ENCODE measurements at places on chromosomes 2 and 18. TPM values are rescaled to one million over a fixed set of nuclear protein-coding genes. Genes with fewer than 3 reads are reported as not detected.

The PRADC1 gene
- 22.7 TPM for total RNA-seq

- DNase-seq = no peak
These were observed 87.4 kb upstream of the ITGB6 start for GRCh38 chr2:160287476-160287875.

DNA sequence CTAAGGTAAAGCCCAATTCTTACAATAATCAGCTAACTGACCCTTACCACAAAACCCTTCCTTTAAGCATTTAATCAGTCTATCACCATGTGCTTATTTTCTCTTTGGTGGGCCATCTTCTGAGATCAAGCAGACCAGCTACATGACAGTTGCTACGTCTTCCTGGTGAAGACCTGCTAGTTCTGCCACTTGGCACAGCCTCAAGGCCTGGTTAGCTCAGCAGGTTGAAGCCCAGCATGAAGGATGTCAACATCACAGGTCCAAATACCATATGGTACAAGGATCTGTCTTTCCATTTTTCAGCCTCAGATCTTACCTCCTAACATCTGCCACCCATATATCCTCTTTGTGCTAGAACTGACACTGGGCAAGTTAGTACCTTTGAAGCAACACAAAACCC is 636.9 kb downstream of the LRP1B start:
- DNase-seq = no peak

The SLC9A4 gene
- 120 TPM for total RNA-seq

DNA sequence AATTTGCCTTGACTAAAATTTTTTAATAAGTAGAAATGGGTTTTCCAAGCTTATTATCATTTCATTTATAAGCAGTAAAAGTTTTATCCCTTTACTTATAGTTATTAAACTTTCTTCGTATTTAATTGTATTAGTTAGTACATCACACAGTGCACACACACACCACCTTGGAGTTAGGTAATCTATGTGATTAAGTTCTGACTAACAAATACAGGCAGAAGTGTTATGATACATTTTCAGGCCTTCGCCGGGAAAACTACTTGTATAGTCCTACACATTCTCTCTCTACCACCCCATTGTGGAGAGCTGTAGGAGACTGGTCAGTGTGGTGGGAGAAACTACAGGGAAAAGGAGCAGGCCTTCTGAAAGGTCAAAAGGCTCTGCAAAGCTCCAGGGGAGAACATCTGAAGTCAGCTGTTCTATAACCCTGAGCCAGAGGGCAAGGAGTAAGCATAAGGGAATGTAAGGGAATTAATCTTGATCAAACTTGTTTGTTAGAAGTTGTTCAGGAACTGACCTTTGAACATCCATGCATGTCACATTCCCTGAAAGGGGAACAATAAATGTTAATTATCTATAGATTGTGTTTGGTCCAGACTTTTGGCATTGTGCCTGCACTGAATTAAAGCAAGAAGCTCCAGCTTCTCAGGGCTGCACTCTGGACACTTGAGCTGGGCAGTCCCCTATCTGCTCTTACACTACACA is 231.7 kb downstream of the FSIP2 start:
- no peak for DNase-seq

GRCh38 chr2:191899410-191899809 is 52.5 kb upstream of the CAVIN2 start:
- DNase-seq = peak; percentile 25

- DNase-seq = no peak
These were observed 261.9 kb upstream of the ETAA1 start for GRCh38 chr2:67135208-67135607.

- DNase-seq = no peak
These were observed 9.4 kb downstream of the PELI1 start for GRCh38 chr2:64134813-64135212.

GRCh38 chr18:13548966-13549879 is 177.1 kb downstream of the FAM210A start:
- no peak for DNase-seq

The EFR3B gene
- total RNA-seq = 2.3 TPM

DNA sequence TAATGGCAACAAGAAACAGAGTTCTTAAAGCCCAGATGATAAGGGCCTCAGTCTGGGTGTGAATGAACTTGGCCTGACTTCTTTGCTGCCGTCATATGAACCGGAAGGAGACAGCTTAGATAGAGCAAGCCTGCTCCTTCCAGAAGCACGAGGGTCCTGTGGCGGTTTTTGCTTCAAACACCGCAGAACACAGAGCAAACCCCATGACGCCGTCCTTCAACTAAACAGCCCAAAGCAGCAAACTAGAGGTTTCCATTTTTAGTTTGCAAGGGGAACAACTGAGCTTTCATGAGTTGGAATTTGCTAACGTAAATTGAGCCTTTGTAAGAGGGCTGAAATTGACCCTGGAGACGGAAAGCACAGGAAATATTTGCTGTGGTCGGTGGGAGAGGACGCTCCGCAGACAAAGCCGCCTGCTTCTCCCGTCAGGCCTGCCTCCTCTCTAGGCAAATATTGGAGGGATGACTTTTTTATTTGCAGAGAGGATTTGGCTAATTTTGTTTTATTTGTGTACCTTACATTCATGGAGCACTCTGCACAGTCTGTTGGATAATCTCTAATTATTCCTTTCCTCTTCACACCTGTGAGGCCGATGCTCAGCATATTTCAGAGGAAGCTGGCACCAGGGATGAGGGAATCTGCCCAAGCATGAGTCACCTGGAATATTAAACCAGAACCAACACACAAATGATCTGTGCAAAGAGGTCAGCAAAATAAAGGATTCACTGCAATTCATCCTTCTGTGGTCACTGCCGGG is 134.0 kb upstream of the NCK2 start:
- no peak for DNase-seq

DNA sequence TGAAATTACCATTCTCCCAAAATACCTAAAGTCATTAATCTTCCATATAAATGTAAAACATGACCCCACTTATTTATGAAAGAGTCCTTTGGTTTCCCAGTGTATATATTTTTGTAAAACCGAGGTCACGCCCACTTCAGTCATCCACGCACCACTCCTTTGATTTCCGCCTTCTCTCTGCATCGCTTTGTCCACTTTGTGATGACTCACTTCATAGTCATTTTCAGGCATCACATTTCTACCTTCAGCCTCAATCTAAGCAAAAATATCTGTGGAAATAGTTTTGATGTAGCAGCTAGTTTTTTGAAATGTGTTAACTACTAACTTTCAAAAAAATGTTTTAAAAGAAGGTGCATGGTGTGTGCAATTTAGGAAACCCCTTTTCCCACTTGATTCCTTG is 793.5 kb upstream of the SOX11 start:
- DNase-seq = no peak

The PLCD4 gene
- 6.4 TPM for total RNA-seq

DNA sequence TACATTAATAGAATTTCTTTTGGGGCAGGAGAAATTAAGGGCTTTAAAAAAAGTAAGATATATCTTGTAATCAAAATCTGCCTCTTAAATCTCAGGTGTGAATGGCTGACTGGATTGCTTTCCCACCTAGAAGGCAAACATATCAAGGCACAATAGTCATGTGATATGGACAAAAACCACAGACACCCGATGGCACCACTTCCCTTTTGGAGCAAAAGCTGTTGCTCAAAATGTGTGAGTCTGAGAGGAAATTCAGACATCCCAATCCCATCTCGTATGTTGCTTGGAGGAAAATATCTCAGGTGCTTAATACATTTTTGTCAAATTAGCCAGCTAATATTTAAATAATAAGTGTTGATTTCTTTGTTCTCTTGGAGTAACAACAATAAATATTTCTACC is 120.7 kb downstream of the KCNF1 start:
- no peak for DNase-seq

- DNase-seq = no peak
These were observed 82.3 kb downstream of the LOXHD1 start for GRCh38 chr18:46574743-46575115.

DNA sequence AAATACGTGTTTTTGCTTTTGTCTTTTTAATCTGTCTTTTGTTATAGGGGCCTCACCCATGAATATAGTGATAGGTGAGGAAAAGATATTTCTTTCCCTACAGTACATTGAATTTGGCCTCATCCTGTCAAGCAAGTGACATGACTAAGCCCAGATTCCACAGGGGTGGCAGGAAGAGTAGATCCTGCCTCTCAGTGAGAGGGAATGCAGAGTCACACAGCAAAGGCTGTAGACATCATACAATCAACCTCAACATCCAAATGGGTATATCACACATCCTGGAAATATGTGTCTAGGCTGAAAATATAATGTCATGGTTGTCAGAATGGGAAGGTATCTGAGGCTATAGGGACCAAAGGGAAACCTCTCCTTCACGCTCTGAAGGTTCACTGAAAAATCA is 269.6 kb downstream of the CDH20 start:
- no peak for DNase-seq

- DNase-seq = no peak
These were observed 179.5 kb downstream of the EIPR1 start for GRCh38 chr2:3198119-3198518.

GRCh38 chr18:452816-453215 is 47.7 kb downstream of the COLEC12 start:
- DNase-seq = no peak

The HTR2B gene
- total RNA-seq = 32.1 TPM

- DNase-seq = no peak
These were observed 77.0 kb upstream of the CERS6 start for GRCh38 chr2:168378960-168379669.

GRCh38 chr18:36582988-36583745 is 245.6 kb downstream of the TPGS2 start:
- DNase-seq = no peak

The PHLPP1 gene
- total RNA-seq = 5.4 TPM

DNA sequence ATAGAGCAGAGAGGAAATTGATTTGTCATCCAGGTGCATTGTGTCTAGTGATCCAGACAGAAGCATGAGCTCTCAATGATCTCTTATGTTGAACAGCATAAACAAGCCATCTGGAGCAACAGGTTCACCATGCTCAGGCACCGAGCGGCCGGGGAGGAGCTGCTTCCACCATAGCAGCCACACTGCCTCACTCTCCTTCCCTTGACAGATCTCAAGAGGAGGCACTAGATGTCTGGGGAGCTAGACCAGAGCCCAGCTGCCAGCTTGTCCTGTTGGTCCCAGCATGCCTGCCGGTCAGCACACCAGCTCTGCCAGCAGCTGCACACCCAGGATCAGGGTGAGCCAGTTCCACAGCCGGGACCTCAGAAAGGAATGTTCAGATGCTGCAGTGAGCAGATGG is 17.5 kb upstream of the LONRF2 start:
- no peak for DNase-seq

The AMER3 gene
- total RNA-seq = not detected

DNA sequence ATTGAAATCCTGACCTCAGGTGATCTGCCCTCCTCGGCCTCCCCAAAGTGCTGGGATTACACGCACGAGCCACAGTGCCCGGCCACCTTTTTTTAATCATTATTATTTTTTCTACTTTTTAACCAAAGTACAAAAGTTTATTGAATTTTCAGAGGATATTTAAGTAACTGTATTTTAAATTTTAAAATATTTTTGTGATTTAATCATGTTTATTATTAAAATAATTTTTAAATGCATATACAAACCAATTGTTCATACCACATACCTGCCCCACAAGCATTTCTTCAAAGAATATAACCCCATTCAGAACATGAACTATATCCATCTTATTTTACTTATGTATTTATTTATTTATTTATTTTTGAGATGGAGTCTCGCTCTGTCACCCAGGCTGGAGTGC is 163.6 kb upstream of the MAP2 start:
- DNase-seq = no peak

- no peak for DNase-seq
These were observed 29.8 kb downstream of the KLF7 start for GRCh38 chr2:207135801-207136457.

DNA sequence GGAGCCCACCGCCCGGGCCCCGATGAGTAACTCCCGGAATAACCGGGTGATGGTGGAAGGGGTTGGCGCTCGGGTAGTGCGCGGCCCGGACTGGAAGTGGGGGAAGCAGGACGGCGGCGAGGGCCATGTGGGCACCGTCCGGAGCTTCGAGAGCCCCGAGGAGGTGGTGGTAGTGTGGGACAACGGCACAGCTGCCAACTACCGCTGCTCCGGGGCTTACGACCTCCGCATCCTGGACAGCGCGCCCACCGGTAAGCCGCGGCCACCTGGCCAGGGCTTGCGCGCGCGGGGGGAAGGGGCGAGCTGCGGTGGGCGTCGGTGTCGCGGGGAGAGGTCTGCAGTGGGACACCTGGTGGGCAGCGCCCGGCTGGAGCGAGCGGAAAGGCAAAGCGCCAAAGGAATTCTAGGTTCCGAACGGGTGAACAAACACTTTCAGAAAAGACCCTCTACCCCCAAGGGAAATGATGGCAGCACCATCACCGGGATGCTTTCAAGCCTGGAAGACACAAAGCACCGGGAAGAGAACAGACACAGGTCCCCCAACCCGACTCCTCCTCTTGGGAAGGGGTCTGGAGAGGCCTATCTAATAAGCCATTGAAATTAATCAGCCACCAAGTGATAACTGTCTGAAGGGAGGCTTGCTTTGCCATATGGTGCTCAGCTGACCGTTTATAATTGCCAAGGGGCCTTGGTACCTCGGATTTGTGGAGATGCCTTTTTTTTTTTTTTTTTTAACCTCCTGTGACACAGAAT is 1.1 kb downstream of the MIB1 start:
- DNase-seq = peak; percentile 49

Measured in stomach (tissue), 19 donors.